Hematopoietic multipotent progenitor cell treated with erythropoietin and hydrocortisone succinate and interleukin-3 and kit ligand, for 15 days (in vitro differentiated cells): ENCODE measurements at places on chromosomes 7 and 10.

DNA sequence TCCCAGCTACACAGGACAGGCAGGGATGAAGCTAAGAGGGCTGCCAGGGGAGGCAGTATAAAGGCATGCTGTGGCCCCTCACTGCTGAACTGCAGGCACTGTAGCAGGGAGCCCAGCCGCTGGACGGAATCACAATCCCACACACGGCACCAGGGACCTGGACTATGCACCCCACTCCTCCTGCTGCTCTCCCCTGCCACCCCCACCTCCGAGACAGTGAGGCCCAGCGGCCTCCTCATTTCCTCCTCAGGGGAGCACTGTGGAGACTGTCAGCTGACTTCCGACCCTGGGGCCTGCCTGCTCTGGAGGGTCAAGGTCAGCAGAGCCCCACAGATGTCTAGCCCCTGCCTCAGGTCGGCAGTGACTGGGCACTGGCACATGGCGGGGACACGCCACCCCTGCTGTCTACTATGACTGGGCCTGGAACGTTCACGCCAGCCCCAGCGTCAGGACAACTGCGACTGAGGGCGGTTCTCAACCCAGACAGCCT lies 92.7 kb downstream of the FAM53B start:
- DNase-seq: no peak

GRCh38 chr10:44950326-44951225 lies 9.0 kb upstream of the RASSF4 start:
- no peak for DNase-seq

GRCh38 chr10:7942316-7942715 lies 112.2 kb upstream of the GATA3 start:
- no peak for DNase-seq

DNA sequence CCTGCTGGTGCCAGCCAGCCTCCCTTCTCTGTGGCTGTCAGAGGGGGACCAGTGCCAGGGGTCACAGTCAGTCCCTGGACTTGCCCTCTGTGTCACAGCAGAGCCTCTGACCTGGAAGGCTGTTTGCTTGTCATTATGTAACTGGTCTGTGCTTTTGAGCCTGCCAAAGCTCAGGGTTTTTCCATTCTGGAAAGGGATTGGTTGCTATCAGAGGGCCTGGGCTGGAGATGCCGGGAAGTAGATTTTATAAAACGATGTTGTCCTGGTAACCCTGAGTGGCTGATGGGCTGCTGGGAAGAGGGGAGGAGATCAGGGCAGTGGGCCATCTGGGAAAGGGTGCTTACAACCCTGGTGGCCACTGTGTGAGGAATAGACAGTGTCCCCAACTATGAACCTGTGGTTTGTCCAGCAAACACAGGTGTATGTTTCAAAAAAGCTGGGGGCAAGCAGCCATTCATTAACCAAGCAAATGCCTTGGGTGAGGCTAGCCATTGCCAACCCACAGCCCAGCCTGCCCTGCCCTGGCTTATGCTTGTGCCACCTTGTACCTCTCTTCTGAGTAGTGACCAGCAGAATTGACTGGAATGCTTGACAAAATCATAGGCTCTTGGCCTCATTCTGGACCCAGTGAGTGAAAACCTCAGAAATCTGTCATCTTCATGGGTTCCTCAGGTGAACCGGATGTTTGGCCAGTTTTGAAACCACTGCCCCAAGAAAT lies 21.6 kb downstream of the SFTPD start:
- DNase-seq: no peak

DNA sequence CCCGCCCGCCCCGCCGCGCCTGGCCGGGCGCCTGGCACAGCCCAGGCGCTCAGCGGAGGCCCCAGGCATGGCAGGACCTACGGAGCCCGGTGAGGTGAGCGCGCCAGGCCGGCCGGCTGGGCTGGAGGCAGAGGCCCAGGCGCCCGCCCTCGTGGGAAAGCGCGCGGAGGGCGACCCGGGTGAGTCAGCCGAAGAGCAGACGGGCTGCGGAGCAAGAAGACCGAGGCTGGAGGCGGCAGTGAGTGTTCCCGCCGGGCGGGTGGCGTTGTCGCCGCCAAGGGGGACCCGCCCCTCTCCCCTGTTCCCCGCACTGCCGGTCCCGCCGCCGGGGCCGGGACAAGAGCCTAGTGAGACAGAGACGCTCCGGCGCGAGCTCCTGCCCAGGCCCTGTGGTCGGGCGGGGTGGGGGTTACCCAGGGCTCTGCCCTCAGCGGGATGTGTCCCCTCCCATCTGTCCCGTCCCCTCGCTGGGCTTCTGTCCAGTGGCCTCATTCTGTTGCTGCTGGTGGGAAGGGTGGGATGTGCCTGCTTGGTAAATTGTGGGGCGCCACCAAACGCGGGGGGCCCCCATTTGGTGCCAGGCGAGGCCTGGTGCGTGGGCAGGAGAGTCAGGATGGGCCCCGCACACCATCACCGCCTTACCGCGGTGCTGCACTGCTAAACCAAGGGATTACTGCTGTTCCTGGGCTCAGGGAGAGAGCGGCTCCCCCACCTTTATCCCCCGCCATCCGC lies 17.0 kb upstream of the NODAL start:
- DNase-seq: no peak

GRCh38 chr7:147659036-147659995 lies 931.2 kb upstream of the C7orf33 start:
- DNase-seq: no peak

GRCh38 chr10:28236591-28236990 lies 66.3 kb downstream of the MPP7 start:
- no peak for DNase-seq

DNA sequence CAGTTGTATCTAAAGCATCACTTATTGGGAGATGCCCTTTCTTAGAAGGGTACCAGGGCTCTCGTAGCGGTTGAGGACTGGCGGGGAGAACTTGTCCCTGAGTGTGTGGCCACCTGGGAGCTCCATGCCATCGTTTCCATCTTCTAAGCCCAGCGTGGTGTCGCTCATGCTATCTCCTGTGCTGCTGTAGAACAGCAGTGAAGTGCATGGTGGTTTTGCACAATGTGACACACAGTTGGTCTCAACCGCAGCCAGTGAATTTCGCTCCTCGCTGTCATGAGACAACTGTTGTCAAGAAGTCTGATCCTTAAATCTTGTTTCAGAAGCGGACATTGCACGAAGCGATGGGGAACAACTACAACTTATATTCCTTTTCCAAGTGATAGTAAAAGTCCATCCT lies 283.4 kb downstream of the GRID1 start:
- no peak for DNase-seq

DNA sequence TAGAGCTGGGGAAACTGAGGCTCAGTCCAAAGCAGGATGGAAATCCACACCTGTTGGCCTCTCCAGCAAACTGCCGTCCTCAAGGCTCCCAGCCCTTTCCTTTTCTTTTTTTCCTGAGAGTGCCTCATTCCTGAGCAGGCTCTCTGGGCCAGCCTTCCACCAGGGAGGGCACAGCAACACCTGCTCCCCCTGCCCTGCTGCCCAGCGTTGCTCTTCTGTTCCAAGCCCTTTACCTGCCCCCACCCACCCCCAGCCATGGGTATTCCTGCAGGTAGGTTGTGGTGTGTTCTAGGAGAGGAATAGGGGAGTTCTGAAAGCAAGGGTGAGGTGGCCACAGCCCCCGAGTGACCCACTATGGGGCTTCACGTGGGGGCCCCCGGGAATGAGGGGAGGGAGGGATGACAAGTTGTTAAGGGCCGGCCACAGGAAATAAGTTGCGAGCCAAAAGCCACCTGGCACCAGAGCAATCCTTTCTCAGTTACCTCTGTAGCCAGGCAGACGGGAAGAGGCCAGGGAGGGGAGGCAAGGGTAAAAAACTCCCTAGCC lies 19.3 kb downstream of the VSIR start:
- no peak for DNase-seq

DNA sequence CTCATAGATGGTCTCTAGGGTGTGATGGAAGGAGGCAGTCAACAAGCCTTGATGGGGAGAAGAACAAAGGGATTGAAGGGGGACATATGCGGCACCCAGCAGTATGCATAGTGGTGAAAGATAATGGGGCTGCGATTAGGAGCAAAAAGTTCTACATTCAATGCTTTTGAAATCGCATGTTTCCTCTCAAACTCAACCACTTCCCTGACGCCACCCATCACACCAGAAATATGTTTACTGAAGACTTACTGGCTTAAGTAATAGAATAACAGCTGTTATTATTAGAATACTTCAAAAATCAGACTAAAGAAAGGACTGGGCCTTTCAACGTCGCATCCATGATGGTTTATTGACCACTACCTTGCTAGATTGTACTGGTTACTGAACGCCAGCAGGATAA lies 31.5 kb downstream of the MKRN1 start:
- DNase-seq: no peak

GRCh38 chr7:95577137-95577536 lies 19.2 kb downstream of the PDK4 start:
- DNase-seq: no peak

- DNase-seq: no peak
These were observed 21.4 kb upstream of the IMPDH1 start for GRCh38 chr7:128431221-128431620.

DNA sequence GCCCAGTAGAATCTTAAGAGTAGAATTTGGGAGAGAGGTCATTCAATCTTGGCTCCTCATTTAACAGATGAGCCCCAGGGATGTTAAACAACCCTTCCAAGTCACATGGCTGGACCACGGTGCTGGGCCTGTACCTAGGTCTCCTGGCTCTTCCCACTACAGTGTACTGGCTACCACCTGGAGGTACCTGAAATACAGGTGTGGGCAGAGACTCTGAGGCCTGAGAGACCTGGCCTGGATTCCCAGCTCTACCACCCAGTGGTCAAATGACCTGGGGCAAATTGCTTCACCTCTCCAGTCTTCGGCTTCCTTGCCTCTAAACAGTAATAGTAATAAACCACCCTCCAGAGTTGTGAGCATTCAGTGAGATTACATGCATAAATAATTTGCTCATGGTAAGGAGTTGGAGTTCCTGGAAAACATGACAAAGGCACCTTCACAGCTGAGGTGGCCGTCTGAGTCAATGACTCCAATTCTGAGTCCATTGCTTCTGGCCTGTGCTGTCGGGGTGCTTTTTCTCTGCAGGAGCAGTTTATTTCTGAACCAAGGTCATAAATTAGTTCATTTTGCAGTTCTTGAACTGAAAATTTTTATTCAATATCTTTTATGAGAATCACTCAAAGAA lies 2.7 kb downstream of the GOT1 start:
- no peak for DNase-seq

DNA sequence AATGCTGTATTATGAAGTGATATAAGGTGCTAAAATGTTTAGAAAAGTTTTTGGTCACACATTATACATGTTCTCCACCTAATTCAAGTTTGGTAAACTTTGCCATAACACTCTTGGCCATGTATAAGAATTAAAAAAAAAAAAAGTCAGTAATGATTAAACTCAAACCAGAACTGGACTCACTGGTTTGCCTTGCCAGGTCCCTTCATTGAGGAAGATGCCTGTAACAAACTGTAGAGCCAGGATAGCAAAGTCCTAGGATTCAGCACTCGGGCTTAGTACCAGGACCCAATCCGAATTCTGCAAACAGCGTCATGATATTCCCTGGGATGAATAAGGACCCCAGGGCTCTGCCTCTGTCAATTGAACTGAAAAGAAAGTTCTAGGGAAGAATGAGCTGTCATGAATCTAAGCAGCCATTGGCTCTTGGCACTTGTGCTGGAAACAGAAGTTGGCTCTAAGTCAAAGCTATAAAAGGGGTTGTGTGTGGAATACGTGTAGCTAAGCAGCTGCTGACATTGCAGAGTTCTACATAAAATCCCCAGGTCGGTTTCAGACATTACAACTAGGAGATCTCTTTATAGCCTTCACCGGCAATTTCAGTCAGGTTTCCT lies 216.9 kb downstream of the C7orf25 start:
- no peak for DNase-seq

GRCh38 chr7:45653209-45653907 lies 79.2 kb downstream of the ADCY1 start:
- no peak for DNase-seq

- no peak for DNase-seq
These were observed 76.9 kb upstream of the RET start for GRCh38 chr10:43000021-43000411.

- DNase-seq: peak; percentile 36
These were observed 126.4 kb upstream of the CCDC6 start for GRCh38 chr10:60032723-60033122.

- DNase-seq: no peak
These were observed 6.3 kb upstream of the SMKR1 start for GRCh38 chr7:129495987-129496386.

DNA sequence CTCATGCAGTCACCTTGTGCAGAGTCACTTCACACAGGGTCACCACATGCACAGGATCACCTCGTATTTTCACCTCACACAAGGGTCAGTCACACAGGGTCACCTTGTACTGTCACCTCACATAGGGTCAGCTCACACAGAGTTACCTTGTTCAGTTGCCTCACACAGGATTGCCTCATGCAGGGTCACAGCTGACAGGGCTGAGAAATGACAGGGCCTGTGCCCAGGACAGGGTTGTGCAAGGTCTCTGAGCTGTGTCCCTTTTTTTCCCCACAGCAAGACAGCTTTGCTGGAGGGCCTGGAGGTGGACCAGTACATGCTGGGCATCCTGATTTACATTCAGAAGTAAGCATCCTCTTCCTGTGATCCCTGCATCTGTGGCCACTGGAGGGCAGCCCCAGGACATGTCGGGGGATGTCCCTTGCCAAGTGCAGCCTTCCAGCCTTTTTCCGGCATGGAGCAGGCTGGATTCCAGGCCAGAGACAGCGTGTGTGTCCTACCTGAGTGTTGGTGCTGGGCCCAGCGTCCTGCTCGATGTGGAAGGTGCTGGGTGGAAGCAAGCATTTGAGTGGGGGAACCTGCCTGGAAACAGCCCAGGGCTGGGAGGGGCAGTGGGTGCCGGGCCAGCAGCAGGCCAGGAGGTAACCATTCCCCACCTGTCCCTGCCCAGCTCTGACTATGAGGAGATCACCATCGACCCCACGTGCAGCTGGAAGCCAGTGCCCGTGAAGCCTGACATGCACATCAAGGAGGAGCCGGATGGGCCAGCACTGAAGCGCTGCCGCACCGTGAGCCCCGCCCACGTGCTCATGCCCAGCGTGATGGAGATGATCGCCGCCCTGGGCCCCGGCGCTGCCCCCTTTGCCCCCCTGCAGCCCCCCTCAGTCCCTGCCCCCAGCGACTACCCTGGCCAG lies 16.3 kb downstream of the ZMIZ2 start:
- DNase-seq: no peak

- DNase-seq: no peak
These were observed 444.2 kb upstream of the MKI67 start for GRCh38 chr10:128570319-128570995.

GRCh38 chr10:120456626-120457430 lies at the start of gene PLPP4:
Gene PLPP4, plus strand, starts transcription at chr10:120457227. Its CDS starts 79 bp downstream, at chr10:120457306.
- no peak for DNase-seq

GRCh38 chr10:1036341-1036791 lies 10.7 kb upstream of the IDI2 start:
- DNase-seq: no peak

- DNase-seq: no peak
These were observed 663.2 kb upstream of the ANKRD30A start for GRCh38 chr10:36462194-36462593.

DNA sequence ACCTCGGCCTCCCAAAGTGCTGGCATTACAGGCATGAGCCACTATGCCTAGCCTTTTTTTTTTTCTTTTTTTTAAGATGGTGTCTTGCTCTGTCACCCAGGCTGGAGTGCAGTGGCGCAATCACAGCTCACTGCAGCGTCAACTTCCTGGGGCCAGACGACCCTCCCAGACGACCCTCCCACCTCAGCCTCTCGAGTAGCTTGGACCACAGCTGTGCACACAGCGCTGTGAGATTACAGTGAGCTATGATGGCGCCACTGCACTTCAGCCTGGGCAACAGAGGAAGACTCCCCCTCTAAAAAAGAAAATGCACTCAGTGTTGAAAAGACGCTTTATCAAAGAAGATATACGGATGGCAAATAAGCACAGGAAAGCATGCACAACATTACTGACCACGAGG lies 16.5 kb upstream of the WIPI2 start:
- no peak for DNase-seq
